Activated CD8-positive, alpha-beta memory T cell treated with anti-CD3 and anti-CD28 coated beads for 1 hour (primary cell): ENCODE measurements at places on chromosomes 2 and 18.

GRCh38 chr2:124339709-124340108 lies 314.6 kb downstream of the CNTNAP5 start:
- DNase-seq = no peak

- no peak for DNase-seq
Measured at GRCh38 chr2:236173036-236173728, 5.0 kb upstream of the GBX2 start.

DNA sequence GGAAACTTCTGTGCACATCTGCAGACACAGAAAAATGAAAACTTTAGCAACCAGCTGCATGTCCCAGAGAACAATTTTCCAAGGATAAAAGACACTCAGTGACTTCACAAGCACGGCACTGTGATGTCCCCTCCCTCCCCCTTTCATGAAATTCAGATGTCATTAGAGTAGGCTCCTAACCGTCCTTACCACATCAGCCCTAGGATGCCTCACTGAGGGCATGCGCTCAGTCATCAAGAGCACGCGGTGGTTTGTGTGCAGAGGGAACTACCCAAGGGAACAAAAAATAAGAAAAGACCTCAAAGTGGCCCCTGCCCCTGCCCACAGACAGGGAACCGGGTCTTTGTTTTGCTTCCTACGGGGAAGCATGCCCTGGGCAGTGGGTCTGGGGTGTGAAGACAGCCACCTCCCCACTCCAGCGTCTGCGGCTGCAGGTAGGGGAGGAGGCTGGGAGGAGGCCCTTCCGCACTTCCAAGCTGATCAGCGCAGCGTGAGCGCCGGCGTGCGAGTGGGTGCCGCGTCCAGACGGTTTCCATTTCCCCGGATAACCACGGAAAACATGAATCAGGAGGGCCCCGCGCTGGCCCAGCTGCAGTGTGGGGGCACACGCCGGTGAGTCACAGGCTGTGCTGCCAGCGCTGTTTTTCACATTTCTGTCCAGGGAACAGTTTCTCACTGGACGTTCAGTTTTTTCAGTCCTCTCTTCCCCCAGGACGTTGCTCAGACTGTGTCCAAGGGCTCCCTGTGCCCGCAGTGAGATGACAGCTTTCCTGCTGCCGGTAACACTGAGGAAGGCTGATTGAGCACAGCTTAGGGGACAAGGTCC lies 70.6 kb downstream of the COPS8 start:
- no peak for DNase-seq

- no peak for DNase-seq
Measured at GRCh38 chr18:58183226-58183625, 139.2 kb downstream of the NEDD4L start.

DNA sequence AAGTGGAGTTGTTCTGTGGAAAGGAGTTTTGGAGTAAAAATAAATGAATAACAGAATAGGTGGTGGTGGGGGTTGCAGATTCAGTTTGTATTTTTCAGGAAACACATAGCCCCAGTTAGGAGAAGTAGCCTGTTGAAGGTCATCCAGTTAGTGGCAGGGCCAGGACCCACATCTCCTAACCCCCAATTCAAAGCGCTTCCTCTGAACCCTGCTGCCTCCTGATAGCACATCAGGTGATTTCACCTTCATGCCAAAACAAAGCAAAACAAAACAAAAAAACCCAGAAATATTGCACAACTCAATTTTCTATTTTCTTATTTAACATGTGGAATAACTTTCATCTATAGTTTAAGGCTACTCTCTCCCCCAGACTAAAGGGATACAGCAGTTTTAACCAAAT lies 112.3 kb upstream of the UGP2 start:
- no peak for DNase-seq
